ENCODE measurements at places on chromosomes 1 and 21.

DNA sequence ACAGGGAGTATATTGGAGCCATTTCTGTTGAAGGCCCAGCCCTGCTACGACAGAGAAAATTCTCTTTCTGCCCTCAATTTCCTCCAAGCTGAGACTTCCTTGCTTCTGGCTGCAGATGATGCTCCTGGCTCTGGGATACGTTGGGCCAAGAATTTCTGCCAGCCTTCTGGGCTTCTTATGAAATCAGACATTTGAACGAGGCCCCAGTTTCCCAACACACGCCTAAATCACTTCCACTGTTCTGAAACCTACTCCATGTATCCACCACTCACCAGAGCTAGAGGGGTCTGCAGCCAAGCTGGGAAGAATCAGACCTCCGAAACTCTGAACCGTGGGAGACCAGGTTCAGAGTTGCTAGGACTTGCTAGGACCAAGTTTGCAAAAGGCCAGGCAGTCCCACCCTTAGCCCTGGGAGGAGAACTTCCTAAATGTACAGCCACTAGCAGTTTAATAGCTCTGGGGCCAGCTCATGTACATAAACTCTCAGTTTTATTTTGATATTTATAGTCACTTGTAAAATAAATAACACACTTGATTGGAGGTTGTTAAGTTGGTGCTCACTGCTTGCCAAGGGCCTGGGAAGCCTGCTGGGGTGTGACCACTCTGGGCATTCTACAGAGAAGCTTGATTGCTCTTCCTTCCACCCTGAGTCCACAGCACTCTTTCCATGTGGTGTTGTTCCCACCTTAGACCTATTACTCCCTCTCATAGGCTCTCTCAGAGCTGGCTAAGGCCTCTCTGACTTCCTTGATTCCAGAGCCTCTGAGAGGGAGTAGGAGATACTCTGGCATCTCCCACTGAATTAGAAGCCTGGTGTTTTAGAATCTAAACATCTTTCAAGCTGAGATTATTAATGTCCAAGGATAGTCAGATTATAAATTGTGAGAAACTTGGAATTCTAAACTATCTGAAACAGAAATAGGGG is 83.4 kb upstream of the TRABD2B start:
- no peak for DNase-seq

- no peak for DNase-seq
Observed at GRCh38 chr1:59577774-59578173, 237.0 kb upstream of the HOOK1 start.

- no peak for DNase-seq
Observed at GRCh38 chr1:165226326-165226725, 130.2 kb downstream of the LMX1A start.

GRCh38 chr1:39214998-39215873 is 10.7 kb downstream of the MACF1 start:
- no peak for DNase-seq

DNA sequence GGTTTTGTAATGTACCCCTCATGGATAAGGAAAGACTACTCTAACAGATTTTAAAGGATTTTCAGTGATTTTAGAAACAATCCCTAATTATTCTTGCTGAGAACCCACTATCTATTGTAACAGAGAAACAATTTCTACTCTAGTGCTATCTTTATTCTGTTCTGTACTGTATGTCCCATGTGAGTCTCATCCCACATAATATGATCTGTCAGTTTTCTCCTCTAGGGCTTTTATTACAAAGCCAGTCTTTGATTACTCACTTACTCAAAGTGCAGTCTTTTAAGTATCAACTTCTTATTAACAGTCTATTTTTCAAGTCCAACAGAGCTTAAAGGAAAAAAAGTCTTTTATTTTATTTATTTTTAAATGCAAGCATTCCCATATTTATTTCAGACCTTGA is 54.8 kb downstream of the CTH start:
- no peak for DNase-seq

DNA sequence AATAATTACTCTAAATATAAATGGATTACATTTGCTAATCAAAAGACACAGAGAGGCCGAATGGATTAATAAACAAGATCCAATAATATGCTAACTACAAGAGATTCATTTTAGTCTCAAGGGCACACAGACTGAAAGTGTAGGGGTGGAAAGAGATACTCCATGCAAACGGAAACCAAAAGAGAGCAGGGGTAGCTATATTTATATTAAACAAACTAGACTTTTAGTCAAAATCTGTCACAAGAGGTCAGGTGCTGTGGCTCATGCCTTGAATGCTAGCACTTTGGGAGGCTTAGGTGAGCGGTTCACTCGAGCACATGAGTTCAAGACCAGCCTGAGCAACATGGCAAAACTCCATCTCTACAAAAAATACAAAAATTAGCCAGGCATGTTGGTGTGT is 33.6 kb upstream of the DISP1 start:
- no peak for DNase-seq

Measured in NCI-H69 (cell line).